ENCODE measurements at places on chromosomes 6 and 20.
A peak's percentile ranks its signal among the peaks of the same experiment; 100 is the strongest.

DNA sequence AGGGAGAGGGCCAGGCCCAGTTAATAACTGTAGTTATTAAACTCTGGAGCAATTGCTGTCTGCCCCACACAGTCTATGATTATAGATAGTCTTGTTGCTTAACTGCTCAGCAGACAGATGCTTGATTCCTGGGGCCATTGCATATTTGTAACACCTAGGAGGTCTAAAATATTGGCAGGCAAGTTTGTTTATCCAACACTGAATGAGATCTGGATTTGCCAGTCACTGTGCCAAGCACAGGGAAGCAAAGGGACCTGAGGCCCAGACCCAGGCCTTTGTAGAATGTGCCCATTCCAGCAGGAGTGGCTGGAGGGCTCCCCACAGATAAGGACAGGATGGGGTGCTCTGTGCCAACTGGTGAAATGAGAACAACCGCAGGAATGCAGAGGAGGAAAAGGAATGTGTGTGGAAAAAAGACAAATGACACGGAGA is 17.6 kb upstream of the ENTPD6 start:
- peak; percentile 30 for DNase-seq

DNA sequence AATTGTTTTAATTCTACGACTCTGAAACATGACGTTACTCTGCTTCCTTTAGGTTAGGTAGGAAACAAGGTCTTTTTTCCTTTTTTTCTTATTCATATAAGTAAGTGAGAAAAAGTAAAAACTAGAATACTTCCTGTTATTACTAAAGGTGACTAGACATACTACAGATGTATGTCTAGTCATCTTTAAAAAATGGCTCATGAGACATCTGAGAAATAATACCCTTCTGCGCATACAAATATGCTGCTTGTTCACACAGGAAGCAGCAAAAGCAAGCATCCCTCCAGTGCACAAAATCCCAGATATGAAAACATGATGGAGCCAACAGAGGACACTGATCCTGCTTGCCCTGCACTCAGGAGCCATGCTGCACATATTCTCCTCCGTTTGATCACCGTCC is 699.1 kb downstream of the EPM2A start:
- DNase-seq: no peak

DNA sequence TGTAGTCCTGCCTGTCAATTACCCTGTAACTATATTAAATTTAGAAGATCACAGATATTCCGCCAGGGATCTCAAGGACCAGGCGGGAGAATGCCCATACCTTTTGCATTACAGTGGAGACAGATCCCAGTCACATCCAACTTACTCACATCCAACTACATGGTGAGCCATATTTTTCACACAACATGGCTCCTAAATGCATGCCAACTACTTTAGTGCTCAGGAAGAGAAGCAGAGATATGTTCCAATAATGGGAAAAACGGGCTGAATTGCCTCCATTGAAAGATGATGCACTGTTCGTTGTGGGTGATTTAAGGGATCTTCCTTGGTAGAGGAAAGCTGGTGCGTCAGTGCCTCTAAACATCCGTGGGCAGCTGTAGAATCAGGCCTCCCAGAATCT is 304.5 kb downstream of the CD83 start:
- DNase-seq: no peak

DNA sequence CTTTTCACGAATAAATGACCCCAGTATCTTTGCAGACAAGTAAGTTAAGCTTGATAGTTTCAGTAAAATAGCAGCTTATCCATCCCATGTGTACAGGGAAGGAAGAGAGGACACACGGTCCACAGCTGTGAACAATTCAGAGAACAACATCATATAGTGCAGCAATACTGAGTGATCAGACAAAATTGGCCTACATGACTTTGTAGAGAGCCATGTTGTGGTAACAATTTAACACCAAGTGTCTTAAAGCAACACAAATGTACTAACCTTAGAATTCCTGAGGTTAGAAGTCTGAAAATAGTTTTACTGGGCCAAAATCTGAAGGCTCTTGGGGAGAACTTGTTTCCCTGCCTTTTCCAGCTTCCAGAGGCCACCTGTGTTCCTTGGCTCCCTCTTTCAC is 12.5 kb downstream of the FAM184A start:
- DNase-seq: no peak

DNA sequence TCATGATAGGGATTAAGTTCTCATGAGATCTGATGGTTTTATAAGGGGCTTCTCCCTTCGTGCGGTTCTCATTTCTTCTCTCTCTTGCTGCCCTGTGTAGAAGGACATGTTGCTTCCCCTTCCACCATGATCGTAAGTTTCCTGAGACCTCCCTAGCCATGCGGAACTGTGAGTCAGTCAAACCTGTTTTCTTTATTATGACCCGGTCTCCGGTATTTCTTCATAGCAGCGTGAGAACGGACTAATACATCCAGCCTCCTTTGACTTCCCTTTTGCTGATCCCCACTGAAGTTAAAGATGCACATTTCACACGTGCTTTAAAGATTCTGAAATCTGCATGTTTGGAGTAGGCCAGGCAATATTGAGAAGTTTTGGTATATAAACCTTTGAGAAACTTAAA is 543.1 kb downstream of the PRKN start:
- no peak for DNase-seq

- no peak for DNase-seq
Observed at GRCh38 chr20:48990467-48990866, 55.6 kb upstream of the CSE1L start.

DNA sequence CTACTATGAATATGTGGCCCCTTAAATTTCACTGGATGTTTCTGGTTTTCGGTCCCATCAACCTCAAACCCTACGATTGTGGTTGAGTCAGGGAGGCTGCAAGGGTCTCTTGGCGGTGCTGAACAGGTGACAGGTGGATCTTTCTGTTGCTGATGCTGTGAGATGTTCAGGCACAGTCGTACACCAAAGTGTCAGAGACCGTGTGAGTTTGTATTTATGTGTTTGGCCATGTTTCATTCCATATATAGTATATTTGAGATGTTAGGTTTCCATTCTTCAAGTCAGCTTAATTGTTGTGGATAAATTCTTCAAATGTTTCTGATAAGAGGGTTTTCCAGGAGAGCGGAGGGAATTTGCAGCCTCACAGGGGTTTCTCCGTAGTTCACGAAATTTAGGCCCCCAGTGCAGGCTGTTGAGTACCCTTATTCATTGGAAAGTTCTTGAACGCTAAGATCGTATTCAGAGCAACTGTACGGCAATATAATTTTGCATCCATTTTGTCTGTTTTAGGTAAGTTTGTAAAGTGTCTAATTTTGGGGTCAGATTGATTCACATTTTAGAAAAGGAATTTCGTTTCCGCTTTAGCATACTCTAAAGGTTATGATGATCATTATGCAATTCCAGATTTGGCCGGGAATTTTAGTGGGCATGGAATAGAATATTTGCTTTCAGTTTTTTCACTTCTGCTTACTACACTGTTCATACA is 1.2 kb downstream of the TAB2 start:
- DNase-seq: no peak

GRCh38 chr6:34412016-34412415 is 13.9 kb downstream of the RPS10 start:
- DNase-seq: no peak

- DNase-seq: no peak
Observed at GRCh38 chr20:36275441-36276189, 30.5 kb upstream of the DLGAP4 start.

- no peak for DNase-seq
Observed at GRCh38 chr6:20565342-20565741, 31.1 kb downstream of the CDKAL1 start.

- peak; percentile 52 for DNase-seq
Observed at GRCh38 chr6:53432318-53433161, 83.8 kb upstream of the ELOVL5 start.

DNA sequence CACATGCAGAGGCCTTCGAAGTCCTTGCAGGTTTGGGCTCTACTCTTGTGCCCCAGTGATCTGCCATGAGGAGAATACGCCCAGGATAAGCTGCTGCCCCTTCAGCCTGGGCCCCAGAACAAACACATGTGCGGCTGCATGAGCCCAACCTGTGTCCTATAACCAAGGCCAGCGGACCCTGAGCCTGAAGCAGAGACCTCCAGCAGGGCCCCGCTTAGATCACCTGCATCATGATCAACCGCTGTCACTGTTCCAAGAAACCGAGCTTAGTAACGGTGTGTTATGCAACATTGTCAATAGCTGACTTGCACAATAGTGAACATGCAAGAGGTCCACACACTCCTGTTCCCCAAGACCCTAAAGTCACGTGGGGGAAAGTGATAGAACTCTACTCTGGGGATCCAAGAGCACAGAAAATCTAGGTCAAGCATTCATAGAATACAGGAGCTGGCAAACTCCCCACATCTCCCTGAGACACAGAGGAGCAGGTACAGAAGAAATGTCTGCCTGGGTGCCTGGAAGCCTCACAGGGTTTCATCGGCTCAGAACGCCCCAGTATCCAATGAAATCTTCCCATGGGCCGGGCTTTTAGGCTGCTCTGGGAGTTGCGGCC is 136.2 kb downstream of the BMP7 start:
- no peak for DNase-seq

DNA sequence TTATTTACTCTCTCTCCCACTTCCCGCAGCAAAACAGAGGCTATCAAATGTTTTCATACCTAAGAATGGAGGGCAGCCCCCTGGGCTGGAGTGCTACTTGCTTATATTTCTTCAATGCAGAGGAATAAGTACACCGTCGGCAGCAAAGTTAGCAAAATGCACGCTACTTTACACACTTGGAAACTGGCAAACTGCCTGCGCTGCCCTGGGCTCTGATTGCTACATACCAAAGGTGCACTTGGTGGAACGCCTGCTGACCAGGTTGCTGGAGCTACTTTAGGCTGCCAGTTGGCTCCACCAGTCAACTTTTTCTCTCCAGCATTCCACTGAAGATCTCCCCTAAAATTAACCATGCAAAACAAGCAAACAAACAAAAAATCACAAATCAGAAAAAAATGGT is 62.4 kb downstream of the PRSS35 start:
- DNase-seq: no peak

DNA sequence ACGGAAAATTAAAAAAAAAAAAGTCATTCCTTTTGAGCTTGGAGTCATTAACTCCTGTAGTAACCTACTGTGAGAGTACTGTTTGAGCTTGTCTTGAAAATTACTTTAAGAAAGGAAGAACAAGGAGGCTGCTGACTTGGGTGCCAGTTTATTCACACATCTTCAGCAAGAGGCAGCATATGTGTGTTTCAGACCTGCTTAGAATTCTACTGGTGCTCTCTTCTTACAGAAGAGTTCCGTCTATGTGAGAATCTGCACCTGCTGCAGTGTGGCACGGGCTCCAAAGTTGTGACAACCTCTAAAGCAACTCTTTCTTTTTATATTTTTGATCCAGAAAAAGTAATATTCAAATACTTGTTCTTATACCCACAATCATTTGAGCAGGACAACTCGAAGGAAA is 117.4 kb upstream of the SOX4 start:
- DNase-seq: no peak

- peak; percentile 57 for DNase-seq
Observed at GRCh38 chr6:107318100-107318736, 141.1 kb downstream of the PDSS2 start.

DNA sequence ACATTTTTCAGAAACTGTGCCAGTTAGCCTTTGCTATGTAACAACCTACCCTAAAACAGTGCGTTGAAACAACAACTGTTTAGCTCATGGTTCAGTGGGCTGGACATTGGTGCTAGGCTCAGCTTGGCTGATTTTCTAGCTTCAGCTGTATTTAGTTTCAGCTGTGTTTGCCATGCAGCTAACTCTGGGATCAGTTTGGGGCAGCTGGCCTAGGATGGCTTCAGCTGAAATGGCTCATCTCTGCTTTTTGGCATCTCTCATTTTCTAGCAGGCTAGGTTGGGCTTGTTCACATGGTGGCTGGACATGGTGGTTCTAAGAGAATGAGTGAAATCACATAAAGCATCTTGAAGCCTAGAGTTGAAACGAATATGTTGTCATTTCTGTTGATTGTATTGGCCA is 464.2 kb downstream of the QKI start:
- no peak for DNase-seq

DNA sequence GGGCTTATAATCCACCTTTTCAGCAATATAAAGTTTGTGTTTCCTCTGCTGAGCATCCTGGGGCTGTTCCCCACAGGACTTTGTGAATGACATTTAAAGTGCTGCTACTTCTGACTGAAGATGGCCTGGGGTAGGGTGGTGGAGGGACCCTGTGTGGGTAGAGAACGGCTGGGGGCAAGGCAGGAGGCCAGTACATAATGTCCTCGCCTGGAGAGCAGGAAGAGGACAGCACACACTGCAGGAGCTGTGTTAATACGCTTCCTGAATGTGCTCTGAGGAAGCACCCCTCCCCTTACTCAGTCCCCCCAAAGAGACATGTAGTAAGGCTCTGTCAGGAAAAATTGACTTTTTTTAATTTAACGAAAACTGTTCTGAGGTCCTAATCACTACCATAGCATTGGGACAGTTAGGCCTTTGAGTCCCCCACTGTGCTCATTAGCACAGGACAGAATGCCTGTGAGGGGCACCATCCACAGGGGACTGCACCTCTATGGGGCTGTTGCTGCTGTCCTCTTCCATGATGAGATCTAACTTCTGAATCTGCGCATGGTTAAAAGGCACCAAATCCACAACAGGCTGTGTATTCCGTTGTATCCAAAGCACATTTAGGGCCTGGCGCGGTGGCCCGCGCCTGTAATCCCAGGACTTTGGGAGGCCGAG is 68.5 kb downstream of the LYRM4 start:
- no peak for DNase-seq

DNA sequence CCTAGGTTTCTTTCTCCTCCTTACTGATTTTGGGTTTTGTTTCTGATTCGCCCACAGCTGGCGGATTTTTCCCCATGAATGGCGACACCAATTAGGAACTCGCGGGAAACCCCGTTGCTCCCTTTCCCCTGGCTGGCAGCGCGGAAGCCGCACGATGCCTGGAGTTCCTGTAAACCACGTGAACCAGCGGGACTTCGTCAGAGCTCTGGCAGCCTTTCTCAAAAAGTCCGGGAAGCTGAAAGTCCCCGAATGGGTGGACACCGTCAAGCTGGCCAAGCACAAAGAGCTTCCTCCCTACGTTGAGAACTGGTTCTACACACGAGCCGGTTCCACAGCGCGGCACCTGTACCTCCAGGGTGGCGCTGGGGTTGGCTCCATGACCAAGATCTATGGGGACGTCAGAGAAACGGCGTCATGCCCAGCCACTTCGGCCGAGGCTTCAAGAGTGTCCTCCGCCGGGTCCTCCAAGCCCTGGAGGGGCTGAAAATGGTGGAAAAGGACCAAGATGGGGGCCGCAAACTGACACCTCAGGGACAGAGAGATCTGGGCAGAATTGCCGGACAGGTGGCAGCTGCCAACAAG is 3.2 kb upstream of the SEC23B start:
- DNase-seq: no peak

DNA sequence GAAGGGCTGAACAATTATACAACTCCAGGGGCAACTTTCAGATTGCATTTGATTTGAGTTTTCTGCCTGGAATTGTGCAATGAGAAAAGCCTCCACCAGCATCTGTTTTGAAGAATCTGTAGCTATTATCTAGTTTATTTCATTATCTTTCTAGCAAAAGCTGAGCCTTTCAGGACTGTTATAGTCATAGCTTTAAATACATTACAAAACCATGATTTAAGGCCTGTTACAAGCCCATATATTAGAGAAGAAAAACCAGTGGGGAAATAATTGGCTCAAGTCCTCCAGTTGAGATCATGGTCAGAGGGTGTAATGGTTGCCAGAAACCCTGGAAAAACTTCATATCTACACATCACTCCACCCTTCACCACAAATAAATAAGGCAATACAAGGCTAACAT is 676.2 kb downstream of the HDGFL1 start:
- no peak for DNase-seq

All from NCI-H2029 (cell line).